Inflammatory macrophage treated with lipopolysaccharide for 4 hours (primary cell): ENCODE measurements at places on chromosomes 12 and 14.

DNA sequence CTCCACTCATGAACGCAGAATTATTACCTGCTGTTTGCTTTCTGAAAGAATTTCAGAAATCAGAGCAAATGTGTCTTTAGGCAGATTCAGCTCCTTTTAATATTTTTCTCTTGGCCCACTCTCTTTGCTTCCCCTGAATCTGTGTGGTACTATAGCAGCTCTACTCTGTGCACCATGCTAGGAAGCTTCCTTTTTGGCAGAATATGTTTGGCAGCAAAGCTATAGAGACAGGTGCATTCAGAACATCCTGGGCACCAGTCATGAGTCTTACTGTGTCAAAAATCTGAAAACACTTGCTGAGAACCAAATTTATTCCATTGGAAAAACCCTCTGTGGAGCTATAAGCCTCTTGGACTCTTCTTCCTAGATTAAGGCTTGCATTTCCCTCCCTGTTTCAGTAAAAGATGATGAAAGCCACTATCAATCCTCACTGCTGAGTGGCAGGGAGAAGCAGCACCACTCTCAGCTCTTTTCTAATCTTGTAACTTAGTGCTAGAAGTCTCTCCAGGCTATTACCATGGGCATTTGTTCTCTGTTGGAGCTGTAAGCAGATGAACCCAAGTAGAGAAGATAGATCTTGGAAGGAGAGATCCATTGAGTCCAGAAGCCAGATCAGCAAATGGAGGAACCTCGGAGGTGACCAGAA is 18.2 kb downstream of the CIPC start:
- no peak for DNase-seq

DNA sequence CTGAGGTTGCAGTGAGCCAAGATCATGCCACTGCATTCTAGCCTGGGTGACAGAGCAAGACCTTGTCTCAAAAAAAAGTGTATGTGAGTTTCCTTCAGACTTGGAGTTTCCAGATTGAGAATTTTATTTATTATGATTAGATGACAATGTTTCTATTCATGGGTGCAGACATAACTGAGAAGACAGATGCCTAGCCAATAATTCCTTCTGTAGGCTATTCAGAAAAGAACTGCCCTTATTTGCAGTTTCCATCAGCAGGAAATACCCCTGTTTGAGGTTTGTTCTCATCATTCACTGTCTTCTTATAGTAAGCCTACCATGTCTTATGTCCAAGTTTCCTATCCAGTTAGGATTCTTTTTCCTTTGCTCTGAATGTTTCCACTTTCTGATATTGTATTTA is 269.0 kb downstream of the KTN1 start:
- no peak for DNase-seq

GRCh38 chr14:60859525-60859924 is 121.4 kb downstream of the TRMT5 start:
- peak; percentile 9 for DNase-seq

DNA sequence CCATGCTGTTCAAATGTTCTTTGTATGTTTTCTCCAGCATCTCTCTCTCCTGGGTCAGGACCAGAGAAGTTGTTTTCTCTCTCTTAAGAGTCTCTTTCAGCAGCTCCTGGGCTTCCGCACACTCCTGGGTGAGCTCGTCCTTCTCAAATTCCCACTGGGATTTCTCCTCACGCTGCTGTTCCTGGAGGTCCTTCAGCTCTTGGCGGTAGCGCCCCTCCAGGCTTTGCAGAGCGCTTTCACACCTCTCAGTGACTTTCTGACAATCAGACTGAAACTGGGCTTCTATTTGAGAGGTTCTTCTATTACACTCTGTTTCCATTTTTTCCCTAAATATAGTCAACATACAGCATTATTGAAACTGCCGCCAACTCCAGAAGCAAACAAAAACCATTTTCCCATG is 72.7 kb downstream of the NIN start:
- no peak for DNase-seq

- no peak for DNase-seq
These were observed 1500.7 kb upstream of the FLRT2 start for GRCh38 chr14:84029246-84029645.

GRCh38 chr12:124814741-124815613 is 48.7 kb downstream of the SCARB1 start:
- peak; percentile 76 for DNase-seq

DNA sequence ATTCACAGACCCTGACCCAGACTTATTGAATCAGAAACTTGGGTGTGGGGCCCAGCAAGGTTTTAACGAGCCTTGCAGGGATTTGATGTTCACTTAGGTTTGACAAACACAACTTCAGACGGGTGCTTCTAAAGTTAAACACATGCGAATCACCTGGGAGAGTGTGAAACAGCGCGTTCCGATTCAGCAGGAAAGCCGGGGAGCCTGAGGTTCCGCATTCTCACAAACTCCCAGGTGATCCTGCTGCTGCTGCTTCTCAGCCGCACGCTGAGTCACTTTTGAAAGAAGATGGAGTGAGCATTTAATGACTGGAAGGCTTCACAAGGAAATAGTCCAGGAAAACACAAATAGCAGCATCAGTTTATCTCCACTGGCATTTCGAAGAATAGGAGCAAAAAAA is 44.2 kb upstream of the DDX11 start:
- DNase-seq = no peak

DNA sequence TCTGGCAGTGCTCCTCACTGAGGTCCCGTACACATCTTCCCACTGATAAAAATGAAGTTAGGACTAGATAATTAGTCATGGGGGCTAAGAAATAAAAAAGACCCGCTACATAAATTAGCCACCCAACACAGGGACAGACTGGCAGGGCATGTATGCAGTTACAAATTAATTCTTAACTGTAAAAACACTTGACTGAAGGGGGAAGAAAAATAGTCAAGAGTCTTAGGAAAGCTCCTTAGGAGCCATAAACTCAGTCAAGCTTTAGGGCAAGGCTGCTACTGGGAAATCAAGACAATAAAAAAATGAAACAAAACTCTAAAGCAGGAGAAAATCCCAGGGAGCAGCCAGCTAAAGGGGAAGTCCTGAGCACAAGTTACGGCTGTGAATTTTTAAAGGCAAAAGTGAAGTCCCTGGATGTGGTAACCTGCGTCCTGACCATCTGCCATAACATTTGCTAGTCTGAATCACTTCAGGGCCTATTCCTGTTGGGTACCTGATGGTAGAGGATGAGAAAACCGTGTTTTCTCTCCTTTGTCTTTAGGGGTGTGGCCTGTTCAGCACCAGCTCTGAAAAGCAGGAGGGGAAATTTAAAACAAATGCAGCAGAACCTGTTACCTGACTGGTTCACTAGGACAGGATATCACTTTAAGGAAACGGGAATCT is 7.5 kb upstream of the NPFF start:
- DNase-seq = no peak

GRCh38 chr14:36652542-36653201 is 9.0 kb upstream of the PAX9 start:
- no peak for DNase-seq

- no peak for DNase-seq
These were observed 27.5 kb downstream of the ADGRD1 start for GRCh38 chr12:130981074-130981742.

DNA sequence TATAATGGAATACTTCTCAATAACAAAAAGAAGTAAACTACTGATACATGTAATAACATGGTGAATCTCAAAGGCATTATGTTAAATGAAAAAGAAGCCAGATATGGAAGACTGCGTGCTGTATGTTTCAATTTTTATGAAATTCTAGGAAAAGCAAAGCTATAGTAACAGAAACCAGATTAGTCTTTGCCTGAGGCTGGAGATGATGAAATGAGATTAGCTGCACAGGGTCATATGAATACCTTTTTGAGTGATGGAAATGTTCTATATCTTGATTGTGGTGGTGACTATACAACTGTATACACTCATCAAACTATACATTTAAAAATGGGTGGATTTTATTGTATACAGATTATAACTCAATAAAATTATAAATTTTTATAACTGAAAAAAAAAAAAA is 113.5 kb downstream of the TMEM30B start:
- DNase-seq = no peak

GRCh38 chr14:72608391-72609204 is 285.3 kb downstream of the DPF3 start:
- DNase-seq = no peak

DNA sequence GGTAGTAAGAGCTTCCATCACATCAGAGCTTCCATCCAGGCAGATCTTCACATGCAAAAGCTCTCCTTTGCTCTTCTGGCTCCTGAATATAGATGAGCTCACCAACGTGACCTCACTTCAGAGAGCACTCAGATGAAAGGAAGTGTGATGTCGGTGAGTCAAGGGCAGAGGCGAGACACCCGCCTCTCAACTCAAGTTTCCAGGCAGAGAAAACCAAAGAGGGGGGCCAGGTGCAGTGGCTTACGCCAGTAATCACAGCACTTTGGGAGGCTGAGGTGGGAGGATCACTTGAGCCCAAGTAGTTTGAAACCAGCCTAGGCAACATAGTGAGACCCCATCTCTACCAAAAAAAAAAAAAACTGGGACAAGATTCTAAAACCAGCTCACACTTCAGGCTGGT is 126.9 kb downstream of the DUSP6 start:
- peak; percentile 79 for DNase-seq

DNA sequence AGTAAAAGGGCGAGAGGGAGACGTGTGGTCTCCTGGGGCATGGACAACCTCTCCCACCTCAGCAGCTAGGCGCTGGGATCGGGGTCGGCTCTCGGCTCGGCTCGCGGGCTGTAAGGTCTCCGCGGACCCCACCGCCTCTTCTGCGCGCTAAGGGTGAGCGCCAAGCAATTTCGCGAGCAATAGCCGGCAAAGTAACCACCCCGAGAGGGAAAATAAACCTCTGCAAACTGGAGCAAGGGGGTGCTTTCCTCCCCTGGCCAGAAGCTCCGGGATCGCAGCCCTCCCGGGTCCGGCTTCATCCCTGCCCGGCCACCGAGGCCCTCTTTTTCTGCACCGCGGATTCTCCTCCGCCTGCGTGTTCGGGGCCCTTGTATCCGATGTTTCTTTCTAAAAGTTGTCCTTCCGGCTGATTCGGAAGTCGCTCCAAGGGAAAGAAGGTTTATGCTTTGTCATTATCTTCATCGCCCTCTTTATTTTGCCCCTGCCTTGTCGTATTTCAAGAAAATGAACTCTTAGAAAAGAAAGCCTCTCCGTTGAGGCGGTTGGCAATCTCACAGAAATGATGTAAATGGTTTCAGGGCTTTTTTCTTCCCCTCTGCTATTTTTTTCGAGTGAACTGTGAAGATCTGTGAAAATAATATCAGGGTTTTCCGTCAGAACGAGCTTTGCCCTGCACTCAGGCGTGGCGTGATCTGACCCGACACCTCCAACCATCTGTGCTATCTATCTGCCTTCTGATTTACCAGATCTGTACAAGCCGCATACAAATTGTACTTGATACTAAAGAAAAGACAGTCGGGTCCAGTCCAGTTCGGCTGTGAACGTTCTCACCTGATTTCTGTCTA is 1.7 kb upstream of the SIX6 start:
- DNase-seq = no peak

DNA sequence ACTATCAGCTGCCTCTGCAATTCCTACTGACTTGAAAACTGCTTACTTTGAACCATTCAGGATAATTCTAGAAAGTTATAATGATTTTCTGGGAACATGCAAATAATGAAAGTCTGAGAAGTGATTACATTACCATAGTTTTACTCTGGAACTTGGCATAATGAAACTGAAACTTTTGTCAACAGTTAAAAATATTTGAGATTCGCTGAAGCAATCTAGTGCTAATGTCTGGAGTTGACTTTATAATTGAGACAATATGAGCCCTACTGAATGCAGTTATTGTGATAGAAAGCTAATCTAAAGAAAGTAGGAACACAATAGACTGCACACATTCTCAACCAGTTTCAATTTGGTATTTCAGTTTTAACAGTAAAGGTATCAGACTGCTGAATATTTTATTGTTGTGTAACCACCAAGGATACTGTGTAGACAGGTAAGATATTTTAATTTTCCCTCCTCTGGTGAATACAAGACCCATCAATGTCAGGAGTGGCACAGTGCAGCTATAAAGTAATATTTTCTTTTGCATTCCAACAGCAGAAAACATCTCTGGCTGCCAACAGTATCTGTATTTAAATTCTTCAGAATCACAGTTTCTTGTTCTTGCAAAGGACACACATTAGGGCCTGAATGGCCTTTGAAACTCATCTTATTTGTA is 483.5 kb downstream of the ATP23 start:
- DNase-seq = peak; percentile 15

- DNase-seq = no peak
These were observed 13.4 kb upstream of the ITPR2 start for GRCh38 chr12:26846416-26846815.

DNA sequence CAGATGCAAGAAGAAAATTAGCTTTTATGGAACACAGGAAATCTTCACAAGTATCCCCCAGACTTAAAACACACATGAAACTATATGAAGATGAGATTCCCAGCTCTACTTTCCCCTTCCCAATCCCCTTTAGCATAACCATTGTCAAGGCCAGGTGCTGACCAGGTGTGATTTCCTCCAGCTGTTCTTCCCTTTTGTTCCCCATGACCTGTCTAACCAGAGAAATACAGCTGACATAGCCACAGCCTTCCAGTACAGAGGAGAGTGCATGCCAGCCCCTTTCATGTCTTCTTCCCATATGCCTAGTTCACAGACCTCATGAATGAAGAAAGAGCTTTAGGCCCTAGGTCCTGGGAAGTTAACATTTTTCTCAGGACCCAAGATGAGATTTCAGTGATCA is 43.5 kb upstream of the FKBP4 start:
- DNase-seq = no peak

- DNase-seq = no peak
These were observed 109.3 kb upstream of the MYF6 start for GRCh38 chr12:80598004-80598606.

DNA sequence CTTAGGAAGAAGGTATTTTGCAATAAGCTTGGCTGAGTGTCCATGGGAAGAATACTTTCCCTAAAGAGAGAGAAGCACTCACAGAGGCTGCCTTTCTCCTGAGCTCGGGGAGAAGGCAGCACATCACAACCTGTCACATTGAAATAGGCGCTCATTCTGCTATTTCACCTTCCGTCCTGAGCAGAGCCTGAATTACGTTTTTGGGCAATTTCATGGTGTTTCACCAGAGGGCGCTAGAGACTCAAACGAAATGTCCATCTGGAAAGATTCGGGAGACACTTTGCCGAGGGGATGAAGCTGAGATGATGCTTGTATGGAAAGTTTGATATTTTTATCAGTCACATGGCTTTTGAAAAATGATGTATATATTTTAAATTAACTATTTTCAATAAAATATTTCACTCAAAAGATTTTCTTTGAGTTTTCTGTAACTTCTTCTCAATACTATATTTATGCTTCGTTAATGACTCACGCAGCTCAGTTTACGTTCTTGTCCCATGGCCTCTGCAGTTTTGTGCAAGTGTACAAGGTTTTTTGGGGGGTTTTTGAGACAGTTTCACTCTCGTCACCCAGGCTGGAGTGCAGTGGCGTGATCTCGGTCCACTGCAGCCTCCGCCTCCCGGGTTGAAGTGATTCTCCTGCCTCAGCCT is 17.4 kb upstream of the B4GALNT3 start:
- DNase-seq = peak; percentile 38
